ENCODE measurements at places on chromosomes 1 and 21. TPM values are rescaled to one million over a fixed set of nuclear protein-coding genes. Genes with fewer than 3 reads are reported as not detected.

The ATP5PB gene
- 918 TPM for polyA plus RNA-seq

The LCK gene
- polyA plus RNA-seq = 0.41 TPM

The NPHS2 gene
- polyA plus RNA-seq = not detected

The VASH2 gene
- polyA plus RNA-seq = 0.50 TPM

The RPE65 gene
- polyA plus RNA-seq = 0.07 TPM

The KRTAP19-1 gene
- polyA plus RNA-seq = not detected

The FMO1 gene
- 0.61 TPM for polyA plus RNA-seq

The SPATA21 gene
- polyA plus RNA-seq = 0.23 TPM

The MSH4 gene
- 0.16 TPM for polyA plus RNA-seq

The OLIG1 gene
- polyA plus RNA-seq = 0.68 TPM

The SRP9 gene
- polyA plus RNA-seq = 259 TPM

The UTS2 gene
- polyA plus RNA-seq = 0.05 TPM

The SPRR2A gene
- polyA plus RNA-seq = 0.14 TPM

The TTC22 gene
- polyA plus RNA-seq = 0.05 TPM

The C1orf185 gene
- not detected for polyA plus RNA-seq

The ELOVL1 gene
- 40.5 TPM for polyA plus RNA-seq

The CELA2B gene
- not detected for polyA plus RNA-seq

The PIK3R3 gene
- 20.0 TPM for polyA plus RNA-seq

The S100A14 gene
- 4.3 TPM for polyA plus RNA-seq

The CFAP107 gene
- not detected for polyA plus RNA-seq

The SPRR3 gene
- 0.50 TPM for polyA plus RNA-seq

The CYP4Z1 gene
- polyA plus RNA-seq = 0.23 TPM

The CCDC27 gene
- polyA plus RNA-seq = not detected

The CD1B gene
- not detected for polyA plus RNA-seq

The AVPR1B gene
- 0.07 TPM for polyA plus RNA-seq

The S100A9 gene
- 69.9 TPM for polyA plus RNA-seq

The PRAMEF14 gene
- not detected for polyA plus RNA-seq

The CELF3 gene
- polyA plus RNA-seq = 0.18 TPM

The C1orf216 gene
- 9.3 TPM for polyA plus RNA-seq

The OBSCN gene
- polyA plus RNA-seq = 234 TPM

The FMO2 gene
- 41.0 TPM for polyA plus RNA-seq

The DDR2 gene
- 12.8 TPM for polyA plus RNA-seq

The FCRL6 gene
- 0.11 TPM for polyA plus RNA-seq

The ODR4 gene
- polyA plus RNA-seq = 9.9 TPM

The YTHDF2 gene
- polyA plus RNA-seq = 27.2 TPM

The PRAMEF9 gene
- polyA plus RNA-seq = not detected

The DNAJC11 gene
- 37.5 TPM for polyA plus RNA-seq

The LCE2C gene
- not detected for polyA plus RNA-seq

The KCNN3 gene
- 1.2 TPM for polyA plus RNA-seq

The S100A16 gene
- polyA plus RNA-seq = 73.9 TPM

The HHIPL2 gene
- polyA plus RNA-seq = 0.57 TPM

The TCHH gene
- polyA plus RNA-seq = 0.09 TPM

The CLCA4 gene
- polyA plus RNA-seq = 0.07 TPM

The CD34 gene
- polyA plus RNA-seq = 87.4 TPM

The CHRNB2 gene
- polyA plus RNA-seq = 0.07 TPM

The ASAP3 gene
- 34.2 TPM for polyA plus RNA-seq

The FCRL2 gene
- polyA plus RNA-seq = not detected

The S100A7A gene
- polyA plus RNA-seq = not detected

The RNU1-4 gene
- polyA plus RNA-seq = not detected

Data from right cardiac atrium (tissue), 5 donors.